ENCODE measurements at places on chromosomes 6 and 20. TPM values are rescaled to one million over a fixed set of nuclear protein-coding genes. Genes with fewer than 3 reads are reported as not detected.

TTLL9 gene
- 0.36 TPM for total RNA-seq

- no peaks in the 10 kb centered on the region for H3K4me1 ChIP-seq
- H3K4me3 ChIP-seq, result no peak overlapping the region
- H3K36me3 ChIP-seq, result no peaks in the 10 kb centered on the region
Observed at GRCh38 chr20:36125097-36125496, 29.4 kb upstream of the EPB41L1 start.

GRCh38 chr6:53588816-53589509 lies 44.1 kb upstream of the GCLC start:
- H3K27ac ChIP-seq, result no peak overlapping the region
- no peak overlapping the region for H3K4me3 ChIP-seq
- no peaks in the 10 kb centered on the region for H3K4me1 ChIP-seq
- no peak for DNase-seq
- H3K27me3 ChIP-seq, result no peaks in the 10 kb centered on the region

GRCh38 chr6:98452685-98453084 lies 381.7 kb upstream of the POU3F2 start:
- H3K36me3 ChIP-seq, result no peaks in the 10 kb centered on the region
- H3K27ac ChIP-seq, result no peak overlapping the region
- no peak overlapping the region for H3K4me3 ChIP-seq
- no peaks in the 10 kb centered on the region for H3K4me1 ChIP-seq
- H3K27me3 ChIP-seq, result no peaks in the 10 kb centered on the region
